CD8-positive, alpha-beta memory T cell (primary cell): ENCODE measurements at places on chromosomes 6 and 20.
A peak's percentile ranks its signal among the peaks of the same experiment; 100 is the strongest.

DNA sequence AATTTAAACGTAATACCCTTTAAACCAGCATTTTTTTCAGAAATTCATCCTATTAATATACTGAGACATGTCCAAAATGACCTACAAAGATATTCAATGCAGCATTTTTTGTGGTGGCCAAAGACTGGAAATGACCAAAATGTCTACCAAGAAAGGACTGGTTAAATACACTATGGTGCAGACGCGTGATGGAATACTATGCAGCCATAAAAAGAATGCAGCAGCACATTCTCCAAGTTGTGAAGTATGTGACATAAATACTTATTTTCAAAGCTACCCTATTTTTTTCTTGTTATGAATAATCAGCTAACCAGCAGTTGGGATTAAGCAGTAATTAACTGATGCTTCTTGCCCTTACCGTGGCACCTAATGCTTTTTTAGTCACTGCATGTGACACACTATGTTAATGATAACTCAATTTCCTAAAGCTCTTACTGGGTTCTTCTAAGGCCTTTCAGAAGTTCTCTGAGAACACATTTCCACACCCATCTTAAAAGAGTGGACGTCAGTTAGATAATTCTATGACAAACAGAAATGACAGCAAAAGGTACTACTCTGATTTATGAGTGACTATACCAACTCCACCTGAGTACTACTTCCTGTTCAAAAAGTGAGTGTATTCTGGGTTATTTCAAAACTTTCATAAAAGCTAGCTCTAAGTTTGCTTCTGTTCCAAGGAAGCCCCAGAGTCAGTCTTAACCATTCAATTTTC lies 24.9 kb downstream of the TTI1 start:
- DNase-seq = no peak

DNA sequence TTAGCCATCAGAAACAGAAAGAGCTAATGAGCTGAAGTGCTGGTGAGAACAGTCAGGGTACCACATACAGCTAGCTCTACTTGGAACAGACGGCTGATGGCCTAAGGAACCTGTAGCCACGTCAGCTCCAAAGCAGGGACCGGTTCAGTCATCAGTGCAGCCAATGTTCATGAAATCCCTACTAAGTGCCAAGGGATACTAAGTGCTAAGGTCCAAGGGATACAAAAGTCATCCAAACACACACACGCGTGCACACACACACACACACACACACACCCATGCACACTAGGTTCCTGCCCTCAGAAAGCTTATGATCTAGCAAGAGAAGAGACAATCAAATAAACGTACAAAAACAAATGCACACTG lies 53.6 kb downstream of the MAP3K5 start:
- no peak for DNase-seq

- no peak for DNase-seq
Observed at GRCh38 chr6:75952128-75952527, 120.3 kb downstream of the IMPG1 start.

DNA sequence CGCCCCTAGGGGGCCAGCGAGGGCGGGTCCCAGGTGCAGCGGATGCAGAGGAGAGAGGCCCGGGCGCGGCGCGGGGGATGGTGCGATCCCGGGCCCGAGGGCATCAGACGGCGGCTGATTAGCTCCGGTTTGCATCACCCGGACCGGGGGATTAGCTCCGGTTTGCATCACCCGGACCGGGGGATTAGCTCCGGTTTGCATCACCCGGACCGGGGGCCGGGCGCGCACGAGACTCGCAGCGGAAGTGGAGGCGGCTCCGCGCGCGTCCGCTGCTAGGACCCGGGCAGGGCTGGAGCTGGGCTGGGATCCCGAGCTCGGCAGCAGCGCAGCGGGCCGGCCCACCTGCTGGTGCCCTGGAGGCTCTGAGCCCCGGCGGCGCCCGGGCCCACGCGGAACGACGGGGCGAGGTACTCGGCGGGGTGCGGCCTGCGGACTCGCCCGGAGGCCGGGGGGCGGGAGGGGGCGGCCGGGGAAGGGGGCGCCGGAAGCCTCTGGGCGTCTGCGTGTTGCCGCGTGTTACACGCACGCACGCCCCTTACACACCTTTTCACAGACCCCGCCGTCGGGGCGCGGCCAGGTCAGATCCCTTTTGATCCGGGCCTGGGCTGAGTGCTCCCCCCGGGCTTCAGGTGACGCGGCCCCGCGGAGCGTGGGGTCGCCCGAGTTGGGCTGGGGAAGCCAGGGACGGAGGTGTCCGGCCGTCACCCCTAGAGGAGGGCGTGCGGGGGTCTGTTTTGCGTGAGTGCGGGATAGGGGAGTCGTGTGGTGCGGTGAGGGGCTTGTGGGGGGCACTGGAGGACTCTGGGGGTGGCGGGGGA lies 412 bp downstream of the TRIB3 start:
- peak; percentile 65 for DNase-seq

DNA sequence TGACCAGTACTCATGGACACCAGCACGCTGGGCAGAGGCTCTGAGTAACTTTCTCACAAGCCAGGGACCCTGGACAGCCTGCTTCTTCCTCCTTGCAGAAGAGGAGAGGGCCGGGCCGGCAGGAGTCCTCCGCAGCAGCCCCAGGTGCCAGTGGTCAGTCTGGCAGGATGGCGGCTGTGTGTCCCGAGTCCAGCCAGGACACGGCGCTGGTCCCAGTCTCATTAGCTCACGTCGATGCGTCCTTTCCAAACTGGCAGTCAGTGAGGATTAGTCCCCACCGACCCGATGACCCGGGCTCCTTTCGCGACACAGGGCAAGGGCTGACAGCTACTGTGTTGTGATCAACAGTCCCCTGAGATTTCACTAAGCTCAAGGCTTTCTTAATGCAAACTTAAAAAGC lies 267.0 kb downstream of the TAF4 start:
- no peak for DNase-seq

- no peak for DNase-seq
Observed at GRCh38 chr20:41483553-41483930, 116.9 kb upstream of the EMILIN3 start.

DNA sequence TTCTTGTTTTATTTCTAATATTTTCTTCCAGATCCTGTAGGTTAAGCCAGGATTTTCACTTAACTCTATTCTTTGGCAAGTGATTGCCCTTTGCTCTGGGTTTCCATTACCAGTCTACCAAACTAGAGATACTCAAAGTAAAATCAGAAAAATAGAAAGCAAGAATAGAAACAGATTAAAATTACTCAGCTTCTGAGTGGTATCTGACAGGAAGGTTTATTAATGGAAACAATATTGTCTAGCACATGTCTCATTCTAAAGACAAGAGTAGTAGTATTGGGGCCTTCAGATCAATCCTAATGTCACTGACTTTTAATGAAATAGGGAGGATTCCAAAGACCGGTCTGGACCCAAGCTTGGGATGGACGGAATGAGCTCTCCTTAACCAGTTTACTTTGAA lies 72.3 kb downstream of the SIM1 start:
- no peak for DNase-seq

DNA sequence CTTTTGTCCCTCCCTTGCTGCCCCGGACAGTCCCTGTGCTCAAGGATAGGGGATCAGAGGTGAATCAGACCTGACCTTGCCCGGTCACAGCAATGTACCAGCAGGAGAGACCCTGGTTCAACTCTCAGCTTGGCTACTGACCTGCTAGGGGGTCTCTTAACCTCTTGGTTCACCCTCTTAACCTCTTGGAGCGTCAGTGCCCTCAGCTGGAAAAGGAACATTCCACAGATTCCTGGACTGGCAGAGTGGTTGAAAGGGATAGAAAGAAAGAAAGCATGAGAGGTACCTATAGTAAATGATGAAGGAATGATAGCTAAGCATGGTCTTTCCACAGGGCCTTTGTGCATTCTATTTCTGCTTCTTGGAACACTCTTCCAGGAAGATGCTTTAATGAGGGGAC lies 25.2 kb downstream of the SNAI1 start:
- no peak for DNase-seq

- DNase-seq = no peak
Observed at GRCh38 chr6:166595061-166595780, 8.7 kb upstream of the RAMACL start.

DNA sequence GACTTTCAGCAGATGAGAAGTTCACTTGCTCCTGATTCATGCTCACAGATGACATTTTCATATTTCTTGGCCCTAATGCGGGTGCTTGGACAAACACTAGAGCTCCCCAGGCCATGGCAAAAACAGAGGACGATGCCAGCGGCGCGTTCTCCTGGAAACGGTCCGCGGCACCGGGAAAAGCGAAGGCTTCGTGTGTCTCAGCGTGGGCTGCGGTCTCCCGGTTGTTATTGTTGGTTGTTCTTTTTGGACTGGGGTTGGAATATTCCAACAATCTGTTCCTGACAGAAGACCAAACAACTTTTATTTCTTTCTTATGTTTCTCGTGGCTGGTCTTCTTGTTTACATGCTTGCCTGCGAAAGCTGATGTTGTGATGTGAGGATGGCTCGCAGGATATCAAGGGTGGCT lies 46.8 kb upstream of the NEDD9 start:
- no peak for DNase-seq

GRCh38 chr20:18001131-18001921 lies 32.5 kb downstream of the MGME1 start:
- DNase-seq = no peak
